ENCODE measurements at places on chromosomes 2 and 18.

DNA sequence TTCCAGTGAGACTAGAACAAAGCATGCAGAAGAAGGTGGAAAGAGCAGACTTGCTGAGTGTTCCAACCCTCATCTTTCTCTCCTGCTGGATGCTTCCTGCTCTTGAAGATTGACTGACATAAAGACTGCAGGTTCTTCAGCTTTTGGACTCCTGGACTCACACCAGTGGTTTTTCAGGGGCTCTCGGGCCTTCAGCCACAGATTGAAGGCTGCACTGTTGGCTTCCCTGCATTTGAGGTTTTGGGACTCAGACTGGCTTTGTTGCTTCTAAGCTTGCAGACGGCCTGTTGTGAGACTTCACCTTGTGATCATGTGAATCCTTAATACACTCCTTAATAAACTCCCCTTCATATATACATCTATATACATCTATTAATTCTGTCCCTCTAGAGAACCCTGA is 20.4 kb downstream of the VRK2 start:
- DNase-seq: no peak

DNA sequence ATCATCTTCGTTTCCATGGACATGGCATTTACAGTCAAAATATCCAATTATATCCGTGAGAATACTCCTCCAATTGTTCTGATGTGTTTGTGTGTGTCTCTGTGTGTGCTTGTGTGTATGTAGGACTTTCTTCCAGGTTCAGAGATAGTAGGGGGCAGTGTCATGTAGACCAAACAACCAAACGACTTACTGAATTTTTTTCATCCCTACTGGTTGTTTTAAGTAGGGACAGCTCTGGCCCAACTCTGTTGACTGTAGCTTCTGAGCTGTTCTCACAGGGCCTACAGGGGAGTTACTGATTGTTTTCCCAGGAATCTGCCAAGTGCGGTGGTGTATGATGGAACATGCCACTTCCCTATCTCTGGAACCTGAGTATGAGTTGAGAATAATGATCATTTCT is 69.6 kb downstream of the ETAA1 start:
- DNase-seq: no peak

DNA sequence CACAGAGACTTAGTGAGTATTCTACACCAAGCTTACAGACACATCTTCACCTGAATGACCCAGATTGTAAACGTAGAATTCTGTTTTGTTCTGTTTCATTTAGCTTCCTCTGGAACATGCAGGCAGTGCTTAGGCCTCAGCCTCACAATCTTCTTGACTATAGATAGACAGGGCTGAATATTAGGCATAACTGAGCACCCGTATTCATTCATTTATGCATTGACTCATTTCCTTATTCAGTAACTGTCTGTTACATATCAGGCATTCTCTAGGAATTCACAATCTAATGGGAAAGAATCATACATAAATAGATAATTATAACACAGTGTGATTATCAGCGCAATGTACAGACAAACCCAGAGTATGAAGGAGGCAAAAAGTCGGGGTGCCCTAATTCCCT is 124.9 kb upstream of the ETAA1 start:
- DNase-seq: no peak

DNA sequence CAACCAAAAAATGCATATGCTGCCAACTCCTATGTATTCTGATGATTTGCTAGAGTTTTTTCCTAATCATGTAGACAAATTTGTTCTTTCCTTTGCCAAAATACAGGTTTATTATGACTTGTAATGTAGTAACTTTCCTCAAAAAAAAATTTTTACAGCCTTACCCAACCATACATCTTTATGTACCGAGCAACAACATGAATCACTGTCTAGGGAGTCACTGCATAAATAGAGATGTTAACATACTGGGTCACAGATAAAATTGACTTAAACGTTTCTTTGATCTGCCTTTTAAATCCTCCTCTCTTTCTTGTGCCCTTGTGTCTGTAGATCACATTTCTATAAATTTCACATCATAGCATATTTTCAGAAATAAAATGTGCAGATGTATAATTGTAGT is 143.6 kb downstream of the MBD2 start:
- DNase-seq: no peak

DNA sequence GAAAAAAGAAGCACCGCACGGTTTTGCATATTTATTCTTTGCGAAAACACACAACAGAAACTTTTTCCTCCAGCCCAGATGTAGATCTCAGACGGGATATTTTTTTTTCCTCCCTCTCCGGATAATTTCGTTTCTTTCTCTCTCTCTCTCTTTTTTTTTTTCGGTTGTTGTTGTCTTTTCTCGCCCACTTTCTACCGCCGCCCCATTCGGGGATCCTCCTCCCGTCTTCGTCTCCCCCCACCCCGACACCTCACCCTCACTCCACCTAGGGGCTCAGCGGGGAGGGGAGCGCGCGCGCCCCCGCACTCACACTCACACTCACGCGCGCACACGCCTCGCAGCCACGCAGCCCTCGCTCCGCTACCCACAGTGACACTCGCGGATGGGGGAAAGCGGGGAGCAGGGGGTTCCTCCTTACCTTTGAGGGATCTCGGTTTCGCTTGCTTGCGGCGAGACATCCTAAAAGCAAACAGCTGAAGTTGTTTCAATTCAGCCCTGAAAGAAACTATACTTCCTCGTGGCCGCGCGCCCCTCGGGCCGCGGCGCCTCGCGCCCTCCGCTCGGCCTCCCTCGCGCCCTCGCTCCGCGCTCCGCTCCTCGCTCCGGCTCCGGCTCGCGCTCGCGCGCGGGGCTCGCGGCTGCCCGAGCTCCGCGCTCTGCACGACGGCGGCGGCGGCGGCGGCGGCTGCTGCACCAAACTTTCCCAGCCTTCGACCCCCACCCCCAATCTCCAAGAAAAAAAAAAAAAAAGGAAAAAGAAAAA is 1.3 kb downstream of the ZNF521 start:
- DNase-seq: no peak

DNA sequence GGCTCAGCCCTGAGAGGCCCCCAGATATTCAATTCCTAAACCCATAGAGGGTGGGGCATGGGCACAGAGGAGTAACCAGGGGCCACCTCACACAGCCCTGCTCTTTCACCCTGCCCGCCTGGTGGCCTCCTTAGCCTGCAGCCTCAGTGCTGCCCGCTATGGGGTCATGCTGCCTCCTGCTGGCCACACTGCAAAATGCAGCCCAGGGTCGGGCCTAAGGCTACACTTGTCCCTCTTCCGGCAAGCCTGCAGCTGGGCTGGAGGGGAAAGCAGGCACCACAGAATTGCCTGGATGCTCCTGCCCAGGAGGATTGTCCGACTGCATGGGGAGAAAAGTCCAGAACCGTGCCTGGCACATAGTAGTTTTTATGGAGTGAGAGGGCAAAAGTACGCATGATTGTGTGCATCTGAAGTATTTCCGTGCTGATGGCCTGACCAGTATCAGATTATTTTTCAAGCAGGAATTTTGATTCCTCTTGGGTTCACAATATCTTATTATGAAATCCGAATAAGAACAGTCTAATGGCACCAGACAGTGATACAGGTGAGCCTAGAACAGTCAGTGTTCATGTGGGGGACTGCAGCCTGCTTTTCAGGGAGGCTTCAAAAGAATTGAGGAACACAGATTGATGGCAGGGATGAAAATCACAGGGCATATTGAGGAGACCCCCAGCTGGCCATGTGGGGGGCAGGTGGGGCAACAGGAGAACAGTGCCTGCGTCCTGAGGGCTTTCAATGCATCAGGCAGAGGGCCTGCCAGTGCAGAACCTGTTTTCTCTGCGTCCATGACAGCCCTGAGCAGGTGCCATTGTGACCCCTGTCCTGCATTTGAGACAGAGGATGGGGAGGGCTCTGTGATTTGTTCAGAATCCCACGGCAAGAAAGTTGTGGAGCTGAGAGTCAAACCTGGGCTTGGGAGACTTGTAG is 51.2 kb upstream of the ALPP start:
- DNase-seq: peak; percentile 77
